ENCODE measurements at places on chromosomes 7 and 10.
A peak's percentile ranks its signal among the peaks of the same experiment; 100 is the strongest.

DNA sequence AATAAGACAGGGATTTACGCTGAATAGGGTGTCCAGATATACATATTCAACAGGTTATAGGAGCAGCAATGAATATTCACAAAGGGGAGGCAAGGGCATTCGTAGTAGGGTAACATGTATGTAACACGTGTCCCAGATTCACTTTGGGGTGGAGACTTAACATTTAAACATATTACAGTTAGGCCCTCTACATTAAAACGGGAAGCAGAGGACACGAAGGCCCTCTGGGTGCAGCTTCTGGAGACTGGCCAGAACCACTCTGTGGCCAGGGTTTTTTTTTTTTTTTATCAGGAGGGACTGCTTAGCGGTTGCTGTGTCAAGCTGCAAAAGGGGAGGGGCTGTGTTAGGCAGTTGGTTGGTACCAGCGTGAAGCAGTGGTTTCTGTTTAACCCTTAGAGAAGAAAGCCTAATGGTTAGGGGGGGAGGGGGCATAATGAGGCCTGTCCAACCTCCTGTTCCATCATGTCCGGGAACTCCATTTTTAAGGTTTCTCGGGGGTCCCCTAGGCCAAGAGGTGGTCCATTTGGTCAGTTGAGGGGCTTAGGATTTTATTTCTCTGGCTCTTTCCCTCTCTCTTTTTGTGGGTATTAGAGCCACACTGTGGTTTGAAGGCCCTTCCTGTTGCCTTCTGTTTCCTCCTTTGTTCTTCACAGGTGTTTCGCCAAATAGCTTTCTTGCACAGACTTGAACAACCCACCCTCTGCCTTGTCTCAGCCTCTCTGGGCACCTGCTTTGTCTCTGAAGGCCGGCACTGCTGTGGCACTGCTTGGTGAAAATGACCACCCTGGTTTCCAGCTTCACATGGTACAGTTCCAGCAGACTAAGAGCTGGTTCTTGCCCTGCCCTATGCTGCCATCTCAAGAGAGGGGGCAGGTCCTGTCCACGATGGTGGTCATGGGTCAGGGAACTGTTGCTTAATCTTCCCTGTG is 26.4 kb downstream of the PRF1 start:
- peak; percentile 14 for DNase-seq

- no peak for DNase-seq
Measured at GRCh38 chr10:3281941-3282673, 109.5 kb upstream of the PITRM1 start.

GRCh38 chr7:54596747-54597146 is 54.6 kb downstream of the VSTM2A start:
- DNase-seq = no peak

DNA sequence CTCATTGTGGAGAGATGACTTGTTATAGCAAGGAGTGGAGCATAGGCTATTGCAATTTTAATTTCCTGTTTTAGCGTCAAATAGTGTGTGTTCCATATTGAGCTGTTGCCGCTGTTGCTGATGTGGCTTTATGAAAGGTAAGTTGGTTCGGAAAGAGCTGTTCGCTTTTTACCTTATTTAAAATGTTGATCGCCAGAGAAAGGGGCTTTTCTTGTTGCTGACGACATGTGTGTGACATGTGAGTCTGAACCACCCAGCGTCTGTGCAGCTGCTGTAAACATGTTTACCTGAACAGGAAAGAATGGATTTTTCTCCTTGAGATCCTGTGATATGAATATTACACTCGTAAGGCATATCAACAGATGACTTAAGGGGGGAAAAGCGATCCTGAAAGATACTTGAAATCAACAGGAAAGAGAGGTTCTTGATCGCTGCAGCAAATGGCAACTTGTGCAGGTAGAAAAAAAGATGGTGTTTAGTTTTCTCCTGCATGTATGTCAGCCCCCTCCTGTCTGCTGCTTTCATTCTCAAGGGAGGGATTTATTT is 2.5 kb downstream of the ZEB1 start:
- DNase-seq = peak; percentile 29

GRCh38 chr7:72925546-72926120 is 738 bp downstream of the POM121 start:
- DNase-seq = no peak
